CD14-positive monocyte (primary cell): ENCODE measurements at places on chromosomes 1 and 21. TPM values are rescaled to one million over a fixed set of nuclear protein-coding genes. Genes with fewer than 3 reads are reported as not detected.
A peak's percentile ranks its signal among the peaks of the same experiment; 100 is the strongest.

DNA sequence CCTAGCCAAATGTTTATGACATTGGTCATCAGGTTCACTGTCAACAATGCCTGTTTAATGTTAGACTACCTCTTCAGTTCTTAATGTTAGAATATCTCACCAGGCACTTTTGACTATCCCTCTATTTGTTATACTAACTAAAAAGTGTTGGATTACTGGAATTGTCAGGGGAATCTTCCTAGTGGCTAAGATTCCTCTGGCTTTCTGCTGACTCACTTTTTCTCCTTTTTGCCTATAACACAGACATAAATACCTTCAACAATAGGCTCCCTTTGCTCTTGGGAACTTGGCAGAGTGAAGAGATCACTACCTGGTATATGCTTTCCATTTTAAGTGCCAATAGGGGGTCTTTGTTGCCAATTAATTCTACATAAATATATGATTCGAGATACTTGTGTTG is 68.5 kb downstream of the TMEM200B start:
- DNase-seq, result no peak

DNA sequence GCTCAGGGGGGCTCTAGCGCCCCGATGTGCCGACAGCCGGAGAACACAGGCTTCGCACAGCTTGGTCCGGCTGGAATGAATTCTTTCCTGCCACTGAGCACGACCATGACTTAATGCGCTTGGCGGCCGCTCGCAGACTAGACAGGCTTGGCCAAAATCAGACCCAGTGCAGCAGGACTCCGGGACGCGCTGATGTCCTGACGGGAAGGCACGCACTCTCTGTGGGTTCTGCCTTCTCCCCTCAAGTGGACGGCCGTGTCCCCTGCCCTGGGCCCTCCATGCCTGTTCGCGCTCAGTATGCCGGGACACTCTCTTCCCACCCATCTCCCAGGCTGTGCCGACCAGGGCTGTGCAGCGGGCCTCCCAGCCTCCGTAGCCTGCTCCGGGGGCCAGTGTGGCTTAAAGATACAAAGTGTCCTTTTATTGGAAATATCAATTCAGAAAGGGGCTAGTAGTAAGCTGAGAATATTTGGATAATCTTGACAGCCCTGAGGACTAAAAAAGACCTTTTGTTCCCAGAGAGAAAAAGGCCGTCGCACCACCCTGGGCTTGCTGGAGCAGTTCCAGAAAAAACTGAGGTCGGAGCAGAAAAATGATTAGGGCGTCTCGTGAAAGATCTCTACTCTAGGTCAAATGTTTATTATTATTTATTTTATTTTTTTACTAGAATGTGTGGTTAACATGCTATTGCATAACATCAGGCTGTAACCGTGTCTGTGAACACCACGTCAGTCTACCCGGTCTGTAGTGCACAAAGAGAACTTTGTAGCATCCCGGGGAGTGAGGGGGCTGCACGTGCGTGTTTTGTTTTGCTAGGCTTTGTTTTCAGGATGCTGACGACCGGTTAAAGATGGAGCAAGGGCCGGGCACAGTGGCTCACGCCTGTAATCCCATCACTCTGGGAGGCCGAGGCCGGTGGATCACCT is 88.1 kb upstream of the ARHGEF16 start:
- DNase-seq, result no peak

DNA sequence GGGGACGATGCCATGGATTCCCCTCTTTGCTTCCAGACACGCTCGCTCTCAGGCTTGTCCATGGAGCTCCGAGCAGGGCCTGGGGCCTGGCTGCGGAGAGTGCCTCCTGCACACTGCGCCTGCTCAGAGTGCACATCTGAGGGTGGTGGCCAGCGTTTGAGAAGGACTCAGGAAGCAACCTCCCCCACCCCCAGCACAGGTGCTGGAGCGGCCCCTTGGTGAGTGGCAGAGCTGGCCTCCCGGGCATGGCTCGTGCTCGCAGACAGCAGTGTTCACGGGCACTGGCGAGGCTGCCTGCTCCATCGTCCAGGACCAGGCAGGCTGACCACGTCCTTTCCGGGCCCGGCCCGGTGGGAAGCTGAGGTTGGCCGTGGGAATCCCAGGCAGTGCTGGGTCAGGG is 2.8 kb downstream of the SPATC1L start:
- no peak for DNase-seq

- no peak for DNase-seq
Measured at GRCh38 chr1:86423473-86423872, 498 bp upstream of the CLCA2 start.

DNA sequence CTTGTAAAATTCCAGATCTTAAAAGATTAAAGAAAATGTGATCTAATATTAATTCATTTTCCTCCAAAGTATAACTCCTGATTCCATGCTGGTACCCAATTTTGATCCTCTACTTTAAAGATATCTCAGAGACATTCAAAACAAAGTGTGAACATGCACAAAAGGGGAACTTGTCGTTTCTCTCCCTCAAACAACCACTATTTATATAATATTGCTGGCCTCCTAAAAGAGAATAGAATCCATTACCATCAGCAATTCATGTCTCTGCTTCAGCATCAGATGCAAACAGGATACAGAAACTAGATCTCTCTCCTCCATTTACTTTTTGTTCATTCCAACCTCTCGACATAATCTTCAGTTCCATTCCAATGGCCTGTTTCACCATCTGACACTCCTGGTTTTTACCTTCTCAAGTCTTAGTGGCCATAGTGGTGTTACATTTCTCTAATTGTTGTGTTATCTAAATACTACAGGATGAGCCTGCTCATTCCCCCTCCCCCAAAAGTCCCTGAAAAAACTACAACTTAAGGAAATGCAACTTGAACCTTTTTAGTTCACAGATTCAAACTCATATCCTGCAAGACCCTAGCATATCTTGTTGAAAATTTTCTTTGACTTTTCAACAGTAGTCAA is 4.1 kb downstream of the NRIP1 start:
- DNase-seq, result no peak

DNA sequence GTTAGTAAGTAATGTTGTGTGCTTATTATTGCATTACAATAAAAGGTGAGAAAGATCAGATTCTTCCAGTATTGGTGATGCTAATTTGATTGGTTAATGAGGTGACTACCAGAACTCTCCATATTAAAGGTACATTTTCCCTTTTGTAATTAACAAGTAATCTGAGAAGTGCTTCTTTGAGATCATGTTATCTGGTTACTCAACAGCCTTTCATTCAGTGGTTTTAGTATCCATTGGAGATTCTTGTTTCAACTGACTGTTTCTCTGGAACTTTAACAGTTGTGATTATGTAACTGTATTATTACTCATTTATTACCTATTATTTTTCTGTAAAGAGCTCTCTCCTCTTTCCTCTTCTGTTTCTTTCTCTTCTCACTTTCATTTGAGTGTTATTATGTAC is 86.7 kb downstream of the PEX14 start:
- DNase-seq, result no peak

Gene GPR161
- not detected for polyA plus RNA-seq

GRCh38 chr1:224205438-224205840 is 22.4 kb downstream of the DEGS1 start:
- peak; percentile 92 for DNase-seq

Gene GPR37L1
- not detected in 2 replicates for polyA plus RNA-seq

Gene SH2D5
- not detected for polyA plus RNA-seq

GRCh38 chr1:97849345-97850340 is 71.2 kb downstream of the DPYD start:
- peak; percentile 94 for DNase-seq

Gene RNU1-4
- polyA plus RNA-seq, result not detected in 2 replicates

DNA sequence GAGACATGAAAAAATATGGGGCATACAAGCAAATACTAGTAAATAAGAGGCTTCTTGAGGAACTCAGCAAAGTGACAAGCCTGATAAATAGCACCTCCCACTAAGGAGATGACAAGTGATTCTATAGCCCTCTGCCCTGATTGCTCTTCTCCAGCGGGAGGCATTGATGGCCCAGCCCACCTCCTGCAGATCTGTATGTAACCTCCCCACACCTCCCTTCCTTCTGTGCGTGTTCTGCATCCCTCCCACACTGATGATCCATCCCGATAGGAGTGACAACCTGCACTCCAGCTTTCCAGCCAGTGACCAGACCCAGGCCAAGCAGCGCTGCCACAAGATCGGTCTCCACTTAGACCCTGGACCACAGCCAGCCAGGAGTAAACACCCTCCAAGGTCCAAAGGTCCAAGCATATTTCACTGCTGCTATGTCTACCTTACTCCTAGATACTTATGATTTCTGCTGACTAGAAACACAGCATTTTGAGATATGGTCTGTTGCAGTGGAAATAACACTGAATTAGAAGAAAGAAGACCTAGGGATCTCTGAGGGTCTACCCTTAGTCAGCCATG is 176.1 kb downstream of the BRINP2 start:
- no peak for DNase-seq

DNA sequence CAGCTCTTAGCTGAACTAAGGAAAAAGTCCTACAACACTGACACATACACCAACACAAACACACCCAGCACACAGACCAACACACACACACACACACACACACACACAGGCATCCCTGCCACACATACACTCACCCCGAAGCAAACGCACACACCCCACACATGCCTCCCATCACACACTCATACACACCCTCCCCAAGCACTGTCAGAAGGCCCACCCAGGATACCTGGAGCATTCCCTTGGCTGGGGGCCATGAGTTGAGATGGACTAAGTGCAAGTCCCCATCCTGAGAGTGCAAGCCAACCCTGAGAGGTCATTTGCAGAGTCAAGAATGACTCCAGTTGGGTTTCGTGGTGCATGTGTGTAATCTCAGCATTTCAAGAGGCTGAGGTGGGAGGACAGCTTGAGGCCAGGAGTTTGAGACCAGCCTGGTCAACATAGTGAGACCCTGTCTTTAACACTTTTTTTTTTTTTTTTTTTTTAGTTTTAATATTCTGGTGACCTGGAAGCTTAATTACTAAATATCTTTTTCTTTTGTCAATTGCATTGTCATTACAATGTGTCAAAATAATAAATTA is 117.3 kb downstream of the RHOU start:
- no peak for DNase-seq

DNA sequence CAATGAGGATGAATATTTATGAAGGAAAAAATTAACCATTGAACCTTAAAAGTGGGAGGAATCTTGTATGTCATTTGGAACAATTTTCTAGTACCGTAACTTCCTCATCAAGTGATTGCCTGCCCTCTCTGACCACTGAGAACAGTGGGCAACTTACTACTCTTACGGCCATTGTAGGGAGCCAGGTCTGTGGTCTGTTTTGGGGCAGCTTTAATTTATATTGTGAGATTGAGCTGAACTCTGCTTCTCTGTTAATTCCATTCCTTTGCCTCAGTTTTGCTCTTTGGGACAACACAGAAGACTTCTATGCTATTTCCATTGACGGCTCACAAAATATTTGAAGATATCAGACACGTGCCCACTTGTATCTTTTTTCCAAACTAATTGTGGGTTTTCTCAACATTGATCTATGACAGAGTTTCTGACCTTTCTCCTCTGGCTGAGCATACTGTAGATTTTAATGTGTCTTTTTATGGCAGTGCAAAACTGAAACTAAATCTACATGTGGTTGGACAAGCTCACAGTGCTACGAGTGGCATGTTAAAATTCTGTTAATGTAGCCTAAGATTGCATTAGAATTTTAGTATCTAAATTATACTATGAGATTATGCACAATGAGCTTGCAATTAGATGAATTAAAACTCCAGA is 27.8 kb upstream of the ZNF281 start:
- peak; percentile 5 for DNase-seq

Gene LRRC3
- polyA plus RNA-seq, result 0.41 TPM

- DNase-seq, result no peak
Measured at GRCh38 chr1:41394369-41394744, 33.1 kb downstream of the FOXO6 start.

- no peak for DNase-seq
Measured at GRCh38 chr21:37000381-37000780, 6.1 kb upstream of the RIPPLY3 start.

DNA sequence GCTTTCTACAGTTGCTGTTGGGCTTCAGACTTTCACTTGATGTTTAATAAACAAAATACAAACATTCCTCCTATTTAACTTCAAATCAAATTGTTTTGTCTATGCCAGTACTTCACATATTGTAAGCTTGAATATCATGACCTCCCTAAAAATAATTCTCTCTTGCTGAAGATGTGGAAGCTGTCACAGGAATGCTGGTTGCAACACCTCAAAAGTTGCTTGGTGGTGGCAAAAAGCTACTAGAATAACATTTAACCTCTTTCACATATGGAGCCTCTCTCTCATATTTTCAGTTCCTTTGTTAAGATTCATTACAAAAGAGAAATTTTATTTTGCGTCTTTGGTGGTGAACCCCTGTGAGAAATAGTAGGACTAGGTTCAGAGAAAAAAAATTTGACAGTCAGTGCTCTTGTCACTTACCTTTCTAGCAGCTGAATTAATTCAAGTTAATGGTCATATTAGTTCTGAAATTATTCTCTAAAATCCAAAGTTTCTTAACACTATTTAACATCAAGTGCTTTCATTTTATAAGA is 25.5 kb upstream of the F13B start:
- DNase-seq, result no peak

- no peak for DNase-seq
Measured at GRCh38 chr1:2166254-2166653, 28.3 kb downstream of the FAAP20 start.

Gene B3GALT2
- not detected for polyA plus RNA-seq

GRCh38 chr1:66607458-66607857 is 73.5 kb downstream of the SGIP1 start:
- DNase-seq, result no peak

Gene ZSWIM5
- not detected for polyA plus RNA-seq
